ENCODE measurements at places on chromosomes 3 and 15.
A peak's percentile ranks its signal among the peaks of the same experiment; 100 is the strongest.

GRCh38 chr15:38216763-38217162 lies 35.9 kb upstream of the SPRED1 start:
- no peak for DNase-seq

- no peak for DNase-seq
Observed at GRCh38 chr3:122186372-122186771, 2.9 kb downstream of the CASR start.

- DNase-seq: no peak
Observed at GRCh38 chr15:73677733-73678132, 6.5 kb upstream of the CD276 start.

DNA sequence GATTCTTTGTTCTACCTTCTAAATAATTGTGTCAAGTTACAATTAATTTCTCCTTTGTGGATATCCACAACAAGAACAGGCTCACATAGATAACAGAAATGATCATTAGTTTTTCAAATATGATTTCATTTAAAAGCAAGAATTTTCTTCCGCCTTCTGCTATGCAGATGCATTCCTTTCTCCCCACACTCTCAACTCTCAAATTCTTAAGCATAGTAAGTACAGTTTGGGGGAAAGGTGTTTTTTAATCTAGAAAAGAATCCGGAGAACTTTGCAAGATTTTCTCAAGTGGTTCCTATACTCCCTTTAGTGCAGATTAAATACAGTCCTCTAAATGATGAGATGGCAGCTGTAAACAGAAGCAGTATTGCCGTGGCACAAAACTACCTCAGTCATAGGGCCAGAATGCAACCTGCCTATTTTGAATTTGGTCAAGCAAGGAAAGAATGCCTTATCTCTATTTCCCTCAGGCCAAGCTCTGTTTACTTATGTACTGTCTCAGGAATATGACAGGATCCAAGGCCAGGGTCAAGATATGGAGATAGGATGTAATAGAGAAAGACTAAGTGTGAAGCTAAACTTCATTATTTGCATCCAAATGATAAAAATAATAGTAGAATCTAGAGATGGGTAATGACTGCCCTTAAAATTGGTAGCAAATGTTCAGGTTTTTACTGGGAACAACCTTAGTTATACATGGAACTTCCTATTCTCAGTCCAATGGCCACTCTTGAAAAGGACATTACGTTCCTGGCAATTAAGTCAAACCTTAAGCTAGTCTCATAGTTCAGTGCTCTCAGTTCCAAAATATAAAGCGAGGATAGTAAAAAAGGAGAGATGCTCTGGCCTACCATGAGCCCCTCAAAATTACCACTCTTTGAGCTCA lies 77.3 kb upstream of the PHLDB2 start:
- DNase-seq: no peak

- no peak for DNase-seq
Observed at GRCh38 chr3:109648027-109648426, 310.7 kb upstream of the DPPA4 start.

- peak; percentile 92 for DNase-seq
Observed at GRCh38 chr3:128123538-128124368, at the start of gene RUVBL1. Gene RUVBL1 (minus strand): TSS chr3:128123812. CDS start chr3:128123724, 88 bp downstream.

- DNase-seq: no peak
Observed at GRCh38 chr15:86135041-86135440, 55.4 kb downstream of the AGBL1 start.

DNA sequence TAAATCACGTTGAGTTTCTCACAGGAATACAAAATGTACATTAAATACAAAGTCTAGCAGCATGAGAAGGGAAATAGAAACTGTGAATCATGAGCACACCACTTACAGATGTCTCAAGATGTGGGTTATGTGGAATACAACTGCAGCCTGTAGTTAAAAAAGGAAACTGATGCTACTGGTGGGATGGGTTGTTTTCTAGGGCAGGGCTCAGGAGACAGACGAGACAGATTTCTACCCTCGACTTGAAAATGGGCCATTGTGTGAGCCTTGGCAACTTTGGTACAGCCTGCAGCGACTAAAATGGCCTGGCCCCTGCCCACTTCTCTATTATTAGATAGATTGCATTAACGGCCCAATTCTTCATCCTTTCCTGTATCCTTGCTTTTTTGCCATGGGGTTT lies 293.1 kb downstream of the SUCLG2 start:
- DNase-seq: no peak

GRCh38 chr3:24224666-24225384 lies 269.8 kb downstream of the THRB start:
- no peak for DNase-seq

- DNase-seq: no peak
Observed at GRCh38 chr3:134189849-134190248, 60.8 kb downstream of the RYK start.

GRCh38 chr3:69671082-69671952 lies 67.9 kb upstream of the MITF start:
- no peak for DNase-seq

- no peak for DNase-seq
Observed at GRCh38 chr15:44299997-44300396, 11.5 kb downstream of the GOLM2 start.

- no peak for DNase-seq
Observed at GRCh38 chr15:44087578-44088465, 107.2 kb downstream of the FRMD5 start.

Measured in iPS DF 19.7 (cell line).